ENCODE measurements at places on chromosomes 11 and 22. TPM values are rescaled to one million over a fixed set of nuclear protein-coding genes. Genes with fewer than 3 reads are reported as not detected.

HEPHL1 gene
- total RNA-seq, result not detected

TMEM45B gene
- total RNA-seq, result 0.84 TPM

LGALS12 gene
- total RNA-seq, result not detected

UPK3A gene
- total RNA-seq, result not detected

ZP1 gene
- total RNA-seq, result not detected

MRGPRF gene
- total RNA-seq, result not detected

GRCh38 chr11:19938866-19939265, 221.4 kb downstream of the DBX1 start:
- H3K4me1 ChIP-seq, result no peaks in the 10 kb centered on the region
- H3K36me3 ChIP-seq, result no peaks in the 10 kb centered on the region
- H3K4me3 ChIP-seq, result no peak overlapping the region
- H3K27ac ChIP-seq, result no peak overlapping the region
- peaks cover 6% of the 10 kb centered on the region for H3K27me3 ChIP-seq

DNA sequence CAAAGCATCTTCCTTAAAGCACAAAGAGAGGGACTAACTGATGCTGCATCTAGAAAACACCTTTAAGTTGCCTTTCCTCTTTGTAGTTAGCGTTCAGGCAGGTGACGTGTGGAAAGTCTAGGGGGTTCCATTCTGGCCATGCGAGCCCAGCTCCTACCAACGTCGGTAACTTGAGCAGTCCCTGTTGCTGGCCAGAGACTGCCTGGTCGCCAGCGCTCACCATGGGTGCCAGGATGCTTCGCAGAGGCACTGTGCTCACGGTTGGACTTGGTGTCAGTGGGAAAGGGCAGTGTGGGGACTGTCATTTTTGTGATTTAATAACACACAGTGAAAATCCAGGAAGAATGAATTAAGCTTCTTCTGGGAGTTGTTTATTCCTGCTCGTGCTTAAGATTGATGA, 40.6 kb downstream of the PPP2R1B start:
- H3K4me3 ChIP-seq, result no peak overlapping the region
- no peak for DNase-seq
- H3K4me1 ChIP-seq, result no peaks in the 10 kb centered on the region
- H3K27me3 ChIP-seq, result no peaks in the 10 kb centered on the region
- no peak overlapping the region for H3K27ac ChIP-seq

- no peaks in the 10 kb centered on the region for H3K27me3 ChIP-seq
- H3K36me3 ChIP-seq, result no peaks in the 10 kb centered on the region
- no peak overlapping the region for H3K4me3 ChIP-seq
- DNase-seq, result no peak
- no peaks in the 10 kb centered on the region for H3K4me1 ChIP-seq
- no peak overlapping the region for H3K27ac ChIP-seq
Observed at GRCh38 chr11:56624661-56625110, 10.0 kb upstream of the OR5M1 start.

DNA sequence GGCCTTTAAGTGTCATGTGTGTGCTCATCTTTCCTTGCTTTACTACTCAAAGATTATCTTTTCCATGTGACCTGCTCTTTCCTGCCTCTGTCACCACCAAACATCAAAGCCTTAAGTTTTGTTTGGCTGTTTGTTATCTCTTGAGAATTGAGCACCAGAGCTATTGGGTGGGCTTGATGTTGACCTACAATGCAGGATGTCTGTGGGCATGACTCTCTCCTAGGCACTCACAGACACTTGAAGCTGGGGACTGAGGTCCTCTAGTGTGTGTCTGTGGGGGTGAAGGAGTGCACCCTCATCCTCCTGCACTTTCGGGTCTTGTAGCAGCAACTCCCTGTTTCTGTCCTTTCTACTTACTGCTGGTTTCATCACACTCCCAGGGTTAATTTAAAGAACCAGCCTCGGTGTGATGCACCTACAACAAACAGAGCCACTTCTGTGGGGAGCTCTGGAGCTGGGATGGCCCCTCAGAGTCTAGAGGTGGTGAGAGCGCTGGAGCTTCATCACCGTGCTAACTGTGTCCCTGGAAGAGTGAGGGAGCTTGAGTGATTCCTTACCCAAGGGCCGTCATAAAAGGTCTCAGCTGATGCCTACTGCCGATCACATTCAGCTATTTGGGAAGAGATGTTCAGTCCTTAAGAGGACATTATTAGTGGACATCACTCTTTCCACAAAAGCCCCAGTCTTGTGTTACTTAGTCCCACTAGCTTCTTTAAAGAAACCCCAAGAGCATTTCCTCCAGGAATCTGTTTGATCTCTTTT, 56.3 kb downstream of the LRRC74B start:
- H3K36me3 ChIP-seq, result no peaks in the 10 kb centered on the region
- peaks cover 7% of the 10 kb centered on the region for H3K4me1 ChIP-seq
- DNase-seq, result no peak
- H3K4me3 ChIP-seq, result no peak overlapping the region
- H3K27ac ChIP-seq, result no peak overlapping the region

DNA sequence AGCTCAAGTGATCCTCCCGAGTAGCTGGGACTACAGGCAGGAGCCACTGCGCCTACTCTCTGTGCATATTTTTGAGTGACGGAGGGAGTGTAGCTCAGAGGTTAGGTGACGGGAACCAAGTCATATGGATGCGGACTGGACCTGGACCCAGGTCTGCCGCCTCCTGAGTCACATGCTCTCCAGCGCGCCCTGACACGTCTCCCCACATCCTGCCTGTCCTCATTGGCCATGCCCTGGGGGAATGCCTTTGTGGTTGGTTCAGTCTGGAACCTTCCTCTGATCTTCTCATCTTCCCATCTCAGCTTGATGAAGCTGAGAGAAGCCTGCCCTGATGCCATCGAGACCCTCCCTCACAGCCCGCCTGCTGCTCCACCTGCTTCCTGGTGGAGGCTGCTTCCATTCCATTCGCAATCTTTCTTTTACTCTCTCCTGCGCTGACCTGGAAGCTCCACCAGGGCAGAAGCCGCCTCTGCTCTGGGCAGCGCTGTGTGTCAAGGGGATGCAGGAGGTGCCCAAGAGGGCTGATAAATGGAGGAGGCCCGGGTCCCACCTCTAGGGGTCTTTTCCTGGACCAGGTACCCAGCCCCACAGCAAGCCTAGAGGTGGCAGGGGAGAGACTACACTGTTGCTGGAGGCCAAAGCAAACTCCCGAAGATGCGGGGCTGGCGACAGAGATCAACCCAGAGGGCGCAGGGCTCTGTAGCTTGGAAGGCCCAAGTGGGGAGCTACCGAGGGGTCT, 13.9 kb upstream of the BAIAP2L2 start:
- peaks cover 5% of the 10 kb centered on the region for H3K4me1 ChIP-seq
- no peak for DNase-seq
- H3K36me3 ChIP-seq, result no peaks in the 10 kb centered on the region

DNA sequence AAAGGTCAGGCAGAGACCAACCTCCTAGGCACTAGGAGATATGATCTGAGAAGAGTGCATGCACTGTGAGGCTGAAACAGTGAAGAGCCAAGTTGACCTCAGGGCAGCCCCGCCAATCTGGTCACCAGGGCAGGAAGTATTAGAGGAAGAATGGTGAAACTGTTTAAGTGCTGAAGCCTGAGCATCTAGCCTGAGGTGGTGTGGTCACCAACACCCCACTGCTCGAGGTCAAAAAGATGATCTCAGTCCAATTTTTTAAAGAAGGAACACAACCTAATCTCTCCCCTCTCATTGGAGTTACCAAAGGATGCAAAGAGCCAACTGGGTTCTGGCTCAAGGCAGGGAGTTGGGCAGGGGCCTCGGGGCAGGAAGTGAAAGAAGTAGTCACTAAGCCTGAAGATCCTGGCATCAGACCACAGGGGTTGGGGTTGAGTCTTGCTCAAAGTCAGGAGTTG, 4.0 kb downstream of the APBB1 start:
- H3K4me3 ChIP-seq, result no peak overlapping the region
- H3K4me1 ChIP-seq, result peaks cover 14% of the 10 kb centered on the region
- DNase-seq, result peak; percentile 27
- peaks cover 3% of the 10 kb centered on the region for H3K27me3 ChIP-seq

GRCh38 chr11:128503245-128503991, 83.9 kb downstream of the ETS1 start:
- peak; percentile 48 for DNase-seq
- H3K27ac ChIP-seq, result peak overlapping the region; percentile 89
- H3K4me1 ChIP-seq, result peaks cover 95% of the 10 kb centered on the region
- no peaks in the 10 kb centered on the region for H3K27me3 ChIP-seq
- peak overlapping the region; percentile 71 for H3K4me3 ChIP-seq
- peaks cover 90% of the 10 kb centered on the region for H3K36me3 ChIP-seq

- H3K4me1 ChIP-seq, result no peaks in the 10 kb centered on the region
- no peak overlapping the region for H3K27ac ChIP-seq
- H3K36me3 ChIP-seq, result no peaks in the 10 kb centered on the region
- H3K4me3 ChIP-seq, result no peak overlapping the region
- no peaks in the 10 kb centered on the region for H3K27me3 ChIP-seq
- no peak for DNase-seq
Observed at GRCh38 chr11:106969644-106970355, 48.5 kb downstream of the GUCY1A2 start.

DNA sequence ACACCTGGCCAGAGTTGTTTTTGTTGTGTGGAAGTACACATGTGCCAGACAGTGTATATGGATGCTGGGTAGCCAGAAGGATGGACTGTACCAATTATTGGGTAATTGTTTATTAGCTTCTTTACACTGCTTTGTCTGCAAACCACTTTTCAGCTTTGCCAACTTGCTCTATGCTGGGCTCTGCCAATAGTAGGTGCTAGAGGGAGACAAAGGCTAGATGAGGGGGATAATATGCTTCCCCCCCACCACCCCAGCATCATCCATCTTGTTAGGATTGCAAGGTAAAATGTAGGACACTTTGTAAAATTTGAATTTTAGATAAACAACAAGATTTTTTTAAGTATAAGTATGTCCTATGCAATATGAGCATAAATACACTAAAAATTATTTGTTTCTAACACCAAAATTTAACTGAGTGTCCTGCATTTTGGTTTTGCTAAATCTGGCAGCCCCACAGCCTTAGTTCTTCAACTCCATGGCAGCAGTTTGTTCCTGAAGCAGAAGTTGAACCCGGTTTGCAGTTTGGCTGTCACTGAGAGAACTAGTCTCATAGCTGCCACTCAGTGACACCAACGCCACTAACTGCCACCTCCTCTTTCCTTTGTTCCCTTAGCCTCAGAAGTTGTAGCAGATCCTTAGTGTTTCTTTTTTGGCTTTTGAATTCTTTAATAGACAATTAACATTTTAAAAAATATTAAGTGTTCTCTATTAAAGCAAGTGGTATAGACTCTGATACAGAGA, 78.8 kb downstream of the CCDC81 start:
- no peak overlapping the region for H3K27ac ChIP-seq
- no peak overlapping the region for H3K4me3 ChIP-seq
- H3K27me3 ChIP-seq, result no peaks in the 10 kb centered on the region
- DNase-seq, result no peak
- H3K36me3 ChIP-seq, result no peaks in the 10 kb centered on the region

- no peaks in the 10 kb centered on the region for H3K36me3 ChIP-seq
- H3K4me1 ChIP-seq, result peaks cover 11% of the 10 kb centered on the region
- H3K27me3 ChIP-seq, result no peaks in the 10 kb centered on the region
- no peak overlapping the region for H3K4me3 ChIP-seq
- no peak overlapping the region for H3K27ac ChIP-seq
Observed at GRCh38 chr11:18650859-18651557, 16.9 kb upstream of the SPTY2D1 start.

DNA sequence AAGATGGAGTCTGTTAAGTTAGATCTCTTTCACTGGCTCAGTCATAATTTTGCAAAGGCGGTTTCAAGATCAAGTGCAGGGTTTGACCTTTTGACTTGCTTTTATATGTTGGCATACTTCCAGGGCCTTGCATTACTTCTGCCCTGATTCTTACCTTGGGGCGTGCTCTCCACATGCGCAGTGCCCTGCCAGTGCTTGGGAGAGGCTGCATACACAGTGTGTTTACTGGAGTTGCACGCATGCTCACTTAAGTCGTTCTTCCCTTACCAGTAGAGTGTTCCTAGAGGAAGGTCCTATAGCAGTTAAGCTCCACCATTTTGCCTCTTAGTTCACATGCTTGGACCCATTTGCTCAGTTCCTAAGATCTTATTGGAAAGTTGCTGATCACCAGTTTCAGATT, 21.0 kb upstream of the TMEM123 start:
- H3K27me3 ChIP-seq, result no peaks in the 10 kb centered on the region
- no peak overlapping the region for H3K4me3 ChIP-seq
- H3K4me1 ChIP-seq, result peaks cover 90% of the 10 kb centered on the region
- peaks cover 9% of the 10 kb centered on the region for H3K36me3 ChIP-seq
- DNase-seq, result no peak
- no peak overlapping the region for H3K27ac ChIP-seq

DNA sequence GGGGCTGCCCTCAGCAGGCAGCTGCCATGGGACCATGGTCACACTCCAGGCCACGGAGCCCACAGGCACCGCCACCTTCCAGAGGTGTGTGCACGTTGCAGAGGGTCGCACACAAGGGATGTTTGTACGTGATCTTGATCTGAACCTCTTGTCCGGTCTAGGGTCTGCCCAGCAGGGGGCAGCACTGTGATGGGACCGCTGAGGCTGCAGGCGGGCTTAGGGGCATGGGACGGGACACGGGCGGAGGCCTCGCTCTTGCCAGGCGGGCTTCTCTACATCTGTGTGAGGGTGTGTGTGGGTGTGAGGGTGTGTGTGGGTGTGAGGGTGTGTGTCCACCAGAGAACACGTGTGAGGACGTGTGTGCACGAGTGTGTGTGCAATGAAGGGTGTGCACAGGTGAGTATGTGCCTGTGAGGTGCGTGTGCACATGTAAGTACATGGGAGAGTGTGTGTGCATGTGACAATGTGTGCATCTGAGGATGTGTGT, 52.4 kb downstream of the CACNA1I start:
- H3K4me1 ChIP-seq, result peaks cover 5% of the 10 kb centered on the region
- no peak overlapping the region for H3K27ac ChIP-seq
- no peak overlapping the region for H3K4me3 ChIP-seq
- H3K36me3 ChIP-seq, result no peaks in the 10 kb centered on the region

GRCh38 chr11:45507916-45508315, 157.5 kb downstream of the CHST1 start:
- H3K36me3 ChIP-seq, result no peaks in the 10 kb centered on the region
- no peak overlapping the region for H3K4me3 ChIP-seq
- H3K27me3 ChIP-seq, result peaks cover 3% of the 10 kb centered on the region
- DNase-seq, result no peak

DNA sequence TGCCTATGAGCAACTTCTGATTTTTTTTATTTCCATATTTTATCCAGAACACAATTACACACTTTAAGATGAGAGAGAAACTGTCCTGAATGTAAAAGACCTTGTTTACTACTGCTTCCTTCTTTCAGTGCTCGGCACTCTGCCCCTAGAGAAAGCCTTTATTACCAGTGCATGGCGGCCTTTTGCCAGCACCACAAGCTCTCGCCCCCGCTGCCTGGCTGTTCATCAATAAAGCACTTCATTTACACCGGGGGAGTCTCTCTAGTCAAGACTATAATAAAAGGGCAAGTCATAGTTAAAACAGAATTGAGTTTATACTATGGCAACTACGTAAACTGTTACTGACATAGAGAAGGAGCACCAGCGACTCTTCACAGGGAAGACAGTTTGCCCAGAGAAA, 259.5 kb downstream of the CADM1 start:
- DNase-seq, result no peak
- no peaks in the 10 kb centered on the region for H3K4me1 ChIP-seq
- H3K27me3 ChIP-seq, result no peaks in the 10 kb centered on the region
- no peaks in the 10 kb centered on the region for H3K36me3 ChIP-seq
